Mucosa of gallbladder (tissue), 1 donor: ENCODE measurements at places on chromosomes 6 and 20.

DNA sequence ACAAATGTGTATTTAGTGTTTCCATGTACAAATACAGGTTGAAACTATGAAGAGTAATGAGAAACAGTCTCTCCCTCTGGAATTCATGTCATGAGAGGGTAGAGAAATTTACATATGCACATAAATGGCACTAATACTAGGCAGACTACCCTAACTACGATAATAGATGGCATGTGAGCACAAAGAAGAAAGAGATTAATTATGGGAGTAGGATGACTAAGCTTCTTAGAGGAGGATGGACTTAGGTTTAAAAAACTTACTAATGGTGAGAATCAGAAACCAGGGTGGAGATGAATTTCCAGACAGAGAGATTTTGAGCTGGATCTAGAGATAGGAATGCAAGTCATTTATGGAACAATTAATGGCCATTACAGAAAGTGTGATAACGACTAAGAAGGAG, 225.3 kb upstream of the HTR1E start:
- no peak for DNase-seq

GRCh38 chr20:35616465-35617396, 1.1 kb downstream of the SPAG4 start:
- peak; percentile 89 for DNase-seq

DNA sequence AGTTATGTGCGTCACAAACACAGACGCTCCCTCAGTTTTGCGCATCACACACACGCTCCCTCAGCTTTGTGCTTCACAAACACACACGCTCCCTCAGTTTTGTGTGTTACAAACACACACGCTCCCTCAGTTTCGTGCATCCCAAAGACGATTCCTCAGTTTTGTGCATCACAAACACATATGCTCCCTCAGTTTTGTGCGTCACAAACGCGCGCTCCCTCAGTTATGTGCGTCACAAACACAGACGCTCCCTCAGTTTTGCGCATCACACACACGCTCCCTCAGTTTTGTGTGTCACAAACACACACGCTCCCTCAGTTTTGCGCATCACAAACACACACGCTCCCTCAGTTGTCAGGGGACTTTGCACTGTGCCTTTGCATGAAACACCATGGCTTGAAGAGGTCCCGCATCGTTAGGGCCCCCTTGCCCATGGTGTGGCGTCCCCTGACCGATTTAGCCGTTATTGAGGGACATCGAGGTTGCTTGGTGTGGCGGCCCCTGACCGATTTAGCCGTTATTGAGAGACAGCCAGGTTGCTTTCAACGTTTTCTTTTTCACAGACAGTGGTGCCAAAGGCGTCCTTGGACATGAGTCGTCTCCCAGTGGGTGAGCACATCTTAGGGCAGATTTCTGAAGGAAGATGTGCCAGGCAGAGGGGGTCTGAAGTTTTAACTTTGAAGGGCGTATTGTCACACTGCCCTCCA, 28.1 kb upstream of the MYT1 start:
- DNase-seq, result no peak

- DNase-seq, result no peak
These were observed 26.7 kb downstream of the MAN1A1 start for GRCh38 chr6:119322715-119323350.

- DNase-seq, result no peak
These were observed 16.2 kb upstream of the CHRNA4 start for GRCh38 chr20:63377256-63377941.

DNA sequence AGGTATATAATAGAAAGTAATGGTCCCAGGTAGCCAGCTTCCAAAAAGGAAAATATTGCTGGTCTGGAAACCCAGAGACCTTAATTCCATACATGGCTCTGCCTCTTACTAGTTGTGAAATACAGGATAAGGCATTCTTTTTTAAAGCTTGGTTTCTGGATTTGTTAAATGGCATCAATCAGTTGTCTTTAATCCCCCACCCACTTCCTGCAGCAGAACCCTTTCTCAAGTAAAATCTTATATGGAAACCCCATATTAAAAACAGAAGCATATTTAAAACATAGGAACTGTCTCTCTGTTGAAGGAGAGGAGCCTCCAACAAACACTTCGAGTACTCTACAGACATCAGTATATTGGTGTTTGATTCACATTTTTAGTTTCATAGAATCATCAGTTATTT, 6.2 kb upstream of the LCA5 start:
- DNase-seq, result no peak

DNA sequence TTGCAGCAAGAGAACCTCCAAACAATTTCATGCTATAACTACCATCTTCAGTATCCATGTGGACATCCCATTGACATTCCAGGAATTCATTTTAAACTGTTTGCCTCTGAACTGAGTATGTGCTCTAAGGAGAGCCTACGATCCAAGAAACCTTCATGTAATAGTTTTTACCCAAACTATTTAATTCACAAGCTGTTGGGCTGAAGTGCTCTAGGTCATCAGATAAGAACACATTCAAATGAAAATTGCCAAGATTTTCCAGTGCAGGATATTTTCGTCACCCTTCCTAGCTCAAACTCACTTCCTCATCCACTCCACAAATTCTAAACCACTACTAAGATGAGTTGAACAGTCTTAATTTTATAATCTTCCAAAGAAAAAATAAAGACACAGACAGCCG, 12.8 kb downstream of the RSPO3 start:
- DNase-seq, result no peak

DNA sequence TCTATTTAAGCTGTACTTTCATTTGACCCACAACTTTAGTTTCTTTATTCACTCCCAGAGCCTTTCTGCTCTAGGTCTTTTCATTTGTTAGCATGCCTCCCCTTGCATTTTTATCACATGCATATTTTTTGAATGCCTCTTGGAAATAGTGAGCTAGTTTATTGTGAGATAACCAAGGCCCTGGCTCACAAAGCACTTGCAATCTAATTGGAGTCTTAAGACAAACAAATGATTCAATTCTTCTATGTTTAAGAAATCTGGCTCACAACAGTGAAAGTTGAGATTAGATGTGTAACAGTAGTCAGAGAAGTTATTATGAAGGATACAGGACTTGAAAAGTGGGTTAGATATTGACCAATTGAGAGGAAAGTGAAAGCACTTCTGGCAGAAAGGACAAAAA, 173.4 kb downstream of the MOXD1 start:
- no peak for DNase-seq
